Activated CD4-positive, alpha-beta memory T cell treated with anti-CD3 and anti-CD28 coated beads for 36 hours (primary cell): ENCODE measurements at places on chromosomes 1 and 21. TPM values are rescaled to one million over a fixed set of nuclear protein-coding genes. Genes with fewer than 3 reads are reported as not detected.

The BECN2 gene
- total RNA-seq, result not detected

The FMO4 gene
- 1.4 TPM for total RNA-seq

DNA sequence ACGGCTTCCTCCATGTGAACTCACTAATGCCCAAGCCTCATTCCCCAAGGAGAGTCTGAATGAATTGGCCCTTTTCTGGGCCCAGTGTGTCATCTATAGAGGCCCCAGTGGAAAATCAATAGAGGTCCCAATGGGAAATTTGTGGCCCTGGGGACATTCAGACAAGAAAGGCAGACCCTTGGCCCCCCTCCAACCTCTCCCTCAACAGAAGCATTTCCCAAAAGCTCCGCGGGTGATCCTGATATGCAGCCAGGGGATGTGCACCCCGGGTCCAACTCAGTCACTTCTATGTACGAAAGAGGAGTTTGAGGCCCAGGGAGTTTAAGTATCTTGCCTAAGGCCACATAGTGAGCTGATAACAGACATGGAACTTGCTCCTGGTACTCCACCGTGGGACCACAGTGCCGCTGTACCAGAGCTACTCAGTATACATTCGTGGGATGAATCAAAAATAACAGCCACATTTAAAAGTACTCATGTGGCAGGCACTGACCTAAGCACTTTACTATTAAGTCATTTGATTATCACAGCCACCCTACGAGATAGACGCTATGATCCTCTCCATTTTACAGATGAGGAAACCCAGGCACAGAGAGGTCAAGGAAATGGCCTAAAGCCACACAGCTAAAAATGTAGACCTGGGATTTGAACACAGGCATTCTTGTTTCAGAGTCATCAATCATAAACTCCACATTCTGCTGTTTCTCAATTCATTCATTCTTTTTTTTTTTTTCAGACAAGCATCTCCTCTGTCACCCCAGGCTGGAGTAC, 8.5 kb downstream of the EPHA2 start:
- H3K4me1 ChIP-seq, result no peaks in the 10 kb centered on the region
- no peaks in the 10 kb centered on the region for H3K36me3 ChIP-seq
- no peak for DNase-seq
- no peaks in the 10 kb centered on the region for H3K27me3 ChIP-seq

- H3K4me1 ChIP-seq, result no peaks in the 10 kb centered on the region
- no peaks in the 10 kb centered on the region for H3K27me3 ChIP-seq
- no peaks in the 10 kb centered on the region for H3K36me3 ChIP-seq
These were observed 392.5 kb upstream of the PTBP2 start for GRCh38 chr1:96329121-96329520.

- H3K36me3 ChIP-seq, result no peaks in the 10 kb centered on the region
- no peak for DNase-seq
- H3K27me3 ChIP-seq, result no peaks in the 10 kb centered on the region
- no peak overlapping the region for H3K4me3 ChIP-seq
These were observed 139.7 kb downstream of the SLC44A5 start for GRCh38 chr1:75471252-75471651.

DNA sequence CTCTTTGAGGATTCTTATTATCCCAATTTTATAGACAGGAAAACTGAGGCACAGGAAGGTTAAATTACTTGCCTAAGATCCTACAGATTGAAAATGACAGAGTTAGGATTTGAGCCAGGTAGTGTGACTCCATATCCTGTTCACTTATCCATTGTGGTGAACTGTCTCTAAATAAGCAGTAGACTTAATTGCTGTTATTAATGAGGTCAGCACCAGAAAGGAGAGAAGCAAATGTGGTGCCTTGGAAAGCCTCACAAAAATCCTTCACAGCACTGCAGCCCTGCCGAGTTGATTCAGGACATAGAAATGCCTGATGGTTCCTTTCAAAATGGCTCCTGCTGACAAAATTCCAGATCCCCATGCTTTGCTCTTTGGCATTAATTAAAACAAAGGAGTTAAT, 193.3 kb upstream of the BEND5 start:
- H3K27me3 ChIP-seq, result peaks cover 2% of the 10 kb centered on the region
- no peak overlapping the region for H3K27ac ChIP-seq
- no peaks in the 10 kb centered on the region for H3K36me3 ChIP-seq

GRCh38 chr1:17218939-17219338, 14.0 kb downstream of the PADI1 start:
- peaks cover 20% of the 10 kb centered on the region for H3K27me3 ChIP-seq
- H3K27ac ChIP-seq, result no peak overlapping the region
